ENCODE measurements at places on chromosomes 6 and 20. TPM values are rescaled to one million over a fixed set of nuclear protein-coding genes. Genes with fewer than 3 reads are reported as not detected.

DNA sequence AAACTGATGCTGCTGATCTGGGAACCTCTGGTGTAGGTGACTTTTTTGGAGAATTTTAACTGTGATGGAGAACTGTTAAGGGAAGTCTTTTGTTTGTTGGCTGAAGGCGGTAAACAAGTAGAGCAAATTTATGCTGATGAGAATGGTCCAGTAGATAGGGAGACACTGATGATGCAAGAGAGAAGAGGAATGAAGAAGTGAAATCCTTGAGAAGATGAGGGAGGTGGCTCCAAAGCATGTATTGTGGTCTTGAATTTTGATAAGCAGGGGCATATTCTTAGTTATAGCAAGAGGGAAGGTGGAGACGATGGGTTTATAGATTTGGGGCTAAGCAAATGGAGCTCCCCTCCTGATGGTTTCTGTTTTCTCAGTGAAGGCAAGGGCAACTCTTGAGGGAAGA is 22.0 kb downstream of the MAPK14 start:
- DNase-seq, result no peak

GRCh38 chr6:143286251-143286795 is 164.2 kb downstream of the ADAT2 start:
- DNase-seq, result no peak

DNA sequence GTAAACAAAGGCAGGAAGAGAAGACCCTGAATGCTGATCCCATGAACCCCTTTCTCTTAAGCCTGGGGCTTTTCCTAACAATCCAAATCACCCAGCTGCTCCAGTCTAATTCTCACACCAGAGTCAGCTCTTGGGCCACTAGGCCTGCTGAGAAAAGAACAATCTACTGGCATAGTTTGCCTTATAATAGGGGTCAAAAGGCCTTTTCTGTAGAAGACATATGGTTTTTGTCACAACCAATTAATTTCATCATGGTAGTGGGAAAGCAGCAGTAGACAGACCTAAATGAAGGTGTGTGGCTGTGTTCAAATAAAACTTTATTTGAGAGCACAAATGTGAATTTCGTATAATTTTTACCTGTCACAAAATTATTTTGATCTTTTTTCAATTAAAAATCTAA is 994.7 kb upstream of the EPHA7 start:
- DNase-seq, result no peak

DNA sequence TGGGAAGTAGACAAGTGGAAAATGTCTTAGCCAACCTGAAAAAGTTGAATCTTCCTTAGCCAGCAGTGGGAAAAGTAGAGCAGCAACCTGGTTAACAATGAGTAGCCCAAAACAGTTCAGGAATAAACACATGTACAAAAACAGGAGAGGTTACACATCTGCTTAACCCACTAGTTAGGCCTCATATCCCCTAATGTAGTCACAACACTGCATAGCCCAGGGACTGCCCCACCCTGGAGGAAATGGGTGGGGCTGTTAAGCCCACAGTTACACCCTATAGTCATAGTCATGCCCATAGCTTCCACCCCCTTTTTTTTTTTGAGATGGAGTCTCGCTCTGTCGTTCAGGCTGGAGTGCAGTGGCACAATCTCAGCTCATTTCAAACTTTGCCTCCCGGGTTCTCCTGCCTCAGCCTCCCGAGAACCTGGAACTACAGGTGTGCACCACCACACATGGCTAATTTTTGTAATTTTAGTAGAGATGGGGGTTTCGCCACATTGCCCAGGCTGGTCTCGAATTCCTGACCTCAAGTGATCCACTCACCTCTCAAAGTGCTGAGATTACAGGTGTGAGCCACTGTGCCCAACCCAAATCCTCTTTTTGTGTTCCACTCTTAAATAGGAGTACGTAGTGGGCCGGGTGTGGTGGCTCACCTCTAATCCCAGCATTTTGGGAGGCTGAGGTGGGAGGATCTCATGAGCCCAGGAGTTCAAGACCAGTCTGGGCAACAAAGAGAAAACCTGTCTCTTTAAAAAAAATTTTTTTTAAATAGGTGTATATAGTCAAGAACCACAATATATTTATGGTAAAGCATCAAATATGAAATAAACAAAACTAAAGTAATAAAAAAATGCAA is 24.5 kb downstream of the ILRUN start:
- peak; percentile 48 for DNase-seq

- DNase-seq, result no peak
Observed at GRCh38 chr6:103723438-103724322, 1136.0 kb downstream of the HACE1 start.

DNA sequence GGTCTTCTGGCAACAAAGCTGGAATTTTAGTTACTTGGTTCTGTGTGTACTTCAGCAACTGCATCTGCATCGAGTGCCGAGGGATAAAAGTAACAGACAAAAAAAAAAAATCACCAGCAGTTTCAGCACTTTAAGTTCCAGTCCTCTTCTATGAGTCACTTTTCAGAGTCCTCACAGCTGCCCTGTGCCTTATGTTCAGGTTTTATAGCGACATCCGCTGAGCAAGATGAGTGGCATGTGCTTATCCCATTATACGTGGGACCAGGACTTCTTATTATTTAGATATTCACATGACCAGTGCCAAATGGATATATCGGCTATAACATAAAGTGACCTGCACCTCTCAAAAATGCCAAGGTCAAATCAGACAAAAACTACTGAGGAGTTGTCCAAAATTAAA is 242.9 kb downstream of the FOXA2 start:
- no peak for DNase-seq

GRCh38 chr6:5457041-5457440 is 195.7 kb downstream of the FARS2 start:
- no peak for DNase-seq

DNA sequence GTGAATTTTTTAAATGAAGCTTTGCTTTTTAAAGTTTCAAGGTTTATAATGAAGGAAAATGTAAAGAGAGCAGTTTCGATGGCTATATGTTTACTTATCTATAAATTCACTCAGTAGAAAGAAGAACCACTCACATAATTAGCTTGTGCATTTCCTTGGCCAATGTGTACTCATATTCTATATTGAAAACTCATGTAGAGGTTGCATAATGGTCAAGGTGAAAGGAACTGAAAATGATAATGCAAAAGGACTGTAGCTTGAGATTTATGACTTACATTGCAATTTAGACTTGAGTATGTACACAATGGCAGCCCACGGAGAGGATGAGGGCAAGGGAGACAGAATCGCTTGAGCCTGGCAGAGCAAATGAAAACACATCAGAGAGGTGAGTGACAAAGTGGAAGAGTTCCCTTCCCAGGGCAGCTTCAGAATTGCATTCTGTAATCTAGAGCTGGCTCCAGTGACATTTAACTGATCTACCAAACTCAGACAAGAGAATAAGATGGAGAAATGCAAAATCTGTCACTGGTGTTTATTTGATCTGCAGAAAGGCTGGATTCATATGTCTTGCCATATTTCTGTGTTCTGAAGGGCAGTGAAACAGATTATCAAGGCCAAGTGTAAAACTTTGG is 191.8 kb downstream of the TMEM200A start:
- DNase-seq, result no peak

GRCh38 chr6:34580707-34581560 is 24.8 kb upstream of the SPDEF start:
- no peak for DNase-seq

DNA sequence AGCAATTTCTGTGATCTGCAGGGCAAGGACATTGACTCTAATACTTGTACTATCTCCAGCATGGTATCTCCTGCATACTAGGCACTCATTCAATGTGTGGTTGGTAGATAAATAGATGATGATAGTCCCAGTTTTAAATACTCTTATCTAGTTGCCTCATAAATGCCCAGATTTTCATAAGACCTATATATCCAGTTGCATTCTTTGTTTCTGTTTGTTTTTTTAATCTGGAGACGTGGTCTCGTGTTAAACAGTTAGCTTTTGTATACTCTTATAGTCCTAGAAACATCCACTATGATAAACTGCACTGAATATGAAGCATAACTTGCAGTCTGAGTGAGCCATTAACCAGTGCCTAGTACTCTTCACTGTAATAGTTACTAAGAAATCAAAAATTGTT is 35.5 kb upstream of the SUMO4 start:
- no peak for DNase-seq

- DNase-seq, result no peak
Observed at GRCh38 chr20:58229198-58229798, 845 bp upstream of the ANKRD60 start.

DNA sequence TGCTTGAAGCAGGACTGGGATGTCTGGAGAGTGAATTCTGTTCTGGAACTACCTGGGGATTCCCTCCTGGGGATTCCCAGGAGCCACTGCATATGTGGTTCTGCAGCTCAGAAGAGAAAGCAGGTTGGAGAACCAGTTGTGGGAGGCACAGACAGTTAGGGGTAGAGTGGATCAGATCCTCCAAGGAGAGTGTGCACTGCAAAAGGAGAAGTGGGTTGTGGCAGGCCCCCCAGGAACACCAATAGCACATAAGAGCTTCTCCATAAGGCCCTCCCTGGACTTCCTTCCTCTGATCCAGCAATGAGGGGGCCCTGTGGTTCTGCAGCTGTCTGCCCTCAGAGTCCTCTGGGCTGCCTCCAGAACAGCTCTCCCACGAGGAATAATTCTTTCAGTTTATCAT is 369.2 kb upstream of the CNR1 start:
- no peak for DNase-seq

DNA sequence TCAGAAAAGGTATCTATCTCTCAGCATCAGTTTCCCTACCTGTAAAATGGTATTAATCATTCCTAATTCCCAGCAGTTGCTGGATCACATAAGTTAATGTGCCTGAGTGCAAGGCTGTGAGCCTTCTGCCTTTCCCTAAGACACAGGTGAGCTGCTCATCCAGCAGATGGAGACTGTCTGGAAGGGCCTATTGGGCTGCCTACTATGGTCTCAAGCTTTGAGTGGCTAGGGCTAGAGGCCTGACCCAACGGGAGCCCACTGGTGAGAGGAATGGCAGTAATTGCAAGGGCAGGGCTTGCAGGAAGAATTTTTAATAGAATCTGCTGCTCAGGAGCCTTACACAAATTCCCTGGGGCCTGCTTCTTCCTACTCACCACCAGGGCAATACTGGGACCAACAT is 4.3 kb downstream of the KHDC1 start:
- no peak for DNase-seq

GRCh38 chr6:90868256-90868655 is 281.4 kb upstream of the MAP3K7 start:
- no peak for DNase-seq

DNA sequence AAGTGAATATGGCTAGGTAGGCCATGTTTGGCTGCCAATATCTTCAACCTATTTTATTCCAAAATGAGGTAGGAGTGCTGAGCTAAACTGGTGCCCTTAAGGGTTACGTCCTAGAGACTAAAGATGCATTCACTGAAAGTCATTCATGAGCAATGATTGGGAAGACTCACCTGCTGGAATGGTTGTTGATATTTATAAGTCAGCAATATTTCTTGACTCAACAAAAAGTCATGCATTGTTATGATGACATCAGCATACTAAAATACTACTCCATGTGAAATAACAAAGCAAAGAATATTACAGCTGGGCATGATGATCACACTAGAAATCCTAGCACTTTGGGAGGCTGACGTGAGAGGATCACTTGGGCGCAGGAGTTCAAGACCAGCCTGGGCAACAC is 17.6 kb upstream of the NUP153 start:
- no peak for DNase-seq

DNA sequence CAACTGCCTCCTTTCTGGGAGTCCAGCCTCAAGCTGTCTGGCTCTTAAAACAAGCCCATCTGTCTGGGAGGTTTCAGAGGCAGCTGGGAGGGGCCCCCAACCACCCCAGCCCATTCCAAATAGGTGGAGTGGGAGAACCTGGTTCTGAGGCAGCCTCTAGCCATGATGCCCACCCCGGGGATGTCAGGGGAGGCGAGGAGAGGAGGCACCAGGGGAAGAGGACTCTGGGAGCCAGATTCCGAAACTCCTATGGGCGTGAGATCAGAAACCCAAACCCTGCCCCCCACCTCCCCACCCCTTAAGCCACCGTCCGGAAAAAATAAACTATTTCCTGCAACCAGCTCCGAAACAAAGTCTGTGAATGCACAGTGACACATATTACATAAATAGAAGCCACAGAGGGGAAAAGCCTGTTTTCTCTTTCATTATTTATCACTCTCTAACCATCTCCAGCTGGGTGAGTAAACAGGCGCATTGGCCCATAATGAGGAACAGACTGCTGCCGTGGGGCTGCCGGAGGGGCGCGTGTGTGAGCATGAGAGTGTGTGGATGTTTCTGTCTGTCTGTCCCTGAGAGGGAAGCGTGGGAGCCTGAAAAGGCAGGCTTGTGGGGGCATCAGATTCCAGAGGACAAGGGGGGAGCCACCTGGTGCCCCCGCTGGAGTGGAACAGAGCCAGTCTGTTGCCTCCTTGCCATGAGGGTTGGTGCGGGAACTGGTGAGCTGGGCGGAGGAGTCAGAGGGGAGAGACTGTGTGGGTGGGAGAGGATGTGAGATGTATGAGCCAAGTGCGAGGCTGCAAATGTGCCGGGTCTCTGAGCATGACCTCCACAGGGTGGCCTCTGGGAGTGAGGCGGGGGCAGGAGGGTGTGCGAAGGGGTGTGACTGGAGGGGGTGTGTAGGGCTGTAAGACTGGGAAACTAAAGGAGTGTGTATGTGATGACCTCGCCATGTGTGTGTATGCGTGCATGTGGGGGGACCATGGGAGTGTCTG is 14.3 kb upstream of the FOXP4 start:
- no peak for DNase-seq

GRCh38 chr20:37986873-37987601 is 46.2 kb downstream of the TTI1 start:
- DNase-seq, result peak; percentile 92

MATN4 gene
- not detected for total RNA-seq

CENPW gene
- total RNA-seq, result not detected

BMP7 gene
- 3.4 TPM for total RNA-seq

WDR46 gene
- total RNA-seq, result 12.2 TPM

EPHA7 gene
- total RNA-seq, result 2.1 TPM

BLCAP gene
- total RNA-seq, result 81.7 TPM

TNFRSF6B gene
- not detected for total RNA-seq

RBPJL gene
- not detected for total RNA-seq

RTEL1 gene
- total RNA-seq, result 13.8 TPM

GPR6 gene
- not detected for total RNA-seq

MEI4 gene
- total RNA-seq, result 0.71 TPM

CDH4 gene
- 0.09 TPM for total RNA-seq

TINAG gene
- total RNA-seq, result not detected

RFX6 gene
- not detected for total RNA-seq
